Prostate gland (tissue), 2 donors: ENCODE measurements at places on chromosomes 11 and 22. TPM values are rescaled to one million over a fixed set of nuclear protein-coding genes. Genes with fewer than 3 reads are reported as not detected.

DNA sequence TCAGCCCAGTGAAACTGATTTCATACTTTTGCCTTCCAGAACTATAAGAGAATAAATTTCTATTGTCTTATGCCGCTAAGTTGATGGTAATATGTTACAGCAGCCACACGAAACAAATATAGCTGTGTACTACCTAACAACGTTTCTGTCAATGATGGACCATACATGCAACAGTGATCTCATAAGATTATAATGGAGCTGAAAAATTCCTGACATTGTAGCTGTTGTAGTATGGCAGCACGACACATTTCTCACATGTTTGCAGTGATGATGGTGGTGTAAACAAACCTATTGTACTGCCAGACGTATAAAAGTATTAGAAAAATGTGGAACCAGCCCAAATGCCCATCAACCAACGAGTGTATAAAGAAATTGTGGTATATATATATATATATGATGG, 5.8 kb upstream of the SLC5A1 start:
- H3K27ac ChIP-seq = no peak overlapping the region
- H3K27me3 ChIP-seq = no peaks in the 10 kb centered on the region
- no peak for DNase-seq
- no peak overlapping the region for H3K4me3 ChIP-seq
- H3K36me3 ChIP-seq = no peaks in the 10 kb centered on the region

- H3K4me1 ChIP-seq = peaks cover 6% of the 10 kb centered on the region
- no peaks in the 10 kb centered on the region for H3K36me3 ChIP-seq
- no peaks in the 10 kb centered on the region for H3K27me3 ChIP-seq
- H3K4me3 ChIP-seq = no peak overlapping the region
These were observed 29.7 kb upstream of the SHISAL1 start for GRCh38 chr22:44342347-44342956.

DNA sequence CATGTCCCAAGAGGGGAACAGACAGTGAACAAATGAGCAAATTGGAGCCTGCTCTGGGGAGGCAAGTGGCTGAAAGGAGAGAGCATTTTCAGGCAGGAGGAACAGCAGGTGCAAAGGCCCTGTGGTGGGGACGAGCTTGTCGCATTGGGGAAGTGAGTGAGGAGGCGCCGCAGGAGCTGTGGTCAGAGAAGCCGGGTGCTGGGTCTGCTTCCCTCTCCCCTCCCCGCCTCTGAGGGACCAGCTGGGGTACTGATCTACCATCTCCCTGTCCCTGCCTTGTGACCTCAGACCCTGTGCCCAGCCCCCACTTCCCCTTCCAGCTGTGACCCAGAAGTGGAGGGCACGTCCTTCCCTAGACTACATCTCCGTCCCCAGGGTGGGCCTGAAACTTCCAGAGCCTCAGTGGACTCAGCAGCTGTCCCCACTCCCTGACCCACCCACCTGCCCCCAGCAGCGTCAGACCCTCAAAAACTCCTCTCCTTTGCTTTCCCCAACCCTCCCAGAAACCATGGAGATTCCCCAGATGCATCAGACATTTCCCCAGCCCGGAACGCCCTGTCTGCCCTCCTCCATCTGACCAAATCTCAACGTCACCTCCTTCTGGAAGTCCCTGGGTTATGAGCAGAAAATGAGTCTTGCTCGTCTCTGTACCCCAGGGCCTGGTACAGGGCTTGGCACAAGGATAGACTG, 19.7 kb upstream of the PDGFB start:
- no peak for DNase-seq
- H3K27me3 ChIP-seq = no peaks in the 10 kb centered on the region
- no peak overlapping the region for H3K4me3 ChIP-seq
- no peaks in the 10 kb centered on the region for H3K4me1 ChIP-seq

DNA sequence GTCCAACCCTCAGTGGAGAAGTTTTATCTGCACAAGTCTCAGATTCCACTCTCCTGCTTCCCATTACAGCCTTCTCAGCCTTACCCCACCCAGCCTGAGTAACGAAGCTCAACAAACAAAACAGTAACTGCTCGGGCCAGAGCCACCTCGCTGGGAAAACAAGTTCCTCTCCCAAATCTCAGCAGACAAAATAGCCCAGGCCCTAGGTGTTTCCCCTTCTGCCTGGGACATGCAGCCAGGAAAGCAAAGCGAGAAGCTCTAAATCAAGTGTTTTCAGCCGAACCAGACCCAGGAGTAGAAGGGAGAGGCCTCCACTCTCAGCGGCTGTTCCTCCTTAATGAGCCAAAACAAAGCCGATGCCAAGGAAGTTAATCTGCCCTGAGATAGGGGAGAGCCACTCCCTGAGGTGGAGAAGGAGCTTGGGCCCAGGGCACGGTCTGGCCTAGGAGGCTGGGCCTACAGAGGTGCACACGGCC, 44.0 kb downstream of the LIF start:
- H3K36me3 ChIP-seq = no peaks in the 10 kb centered on the region
- H3K27me3 ChIP-seq = no peaks in the 10 kb centered on the region
- H3K4me3 ChIP-seq = no peak overlapping the region
- DNase-seq = peak; percentile 81
- H3K4me1 ChIP-seq = peaks cover 4% of the 10 kb centered on the region

DNA sequence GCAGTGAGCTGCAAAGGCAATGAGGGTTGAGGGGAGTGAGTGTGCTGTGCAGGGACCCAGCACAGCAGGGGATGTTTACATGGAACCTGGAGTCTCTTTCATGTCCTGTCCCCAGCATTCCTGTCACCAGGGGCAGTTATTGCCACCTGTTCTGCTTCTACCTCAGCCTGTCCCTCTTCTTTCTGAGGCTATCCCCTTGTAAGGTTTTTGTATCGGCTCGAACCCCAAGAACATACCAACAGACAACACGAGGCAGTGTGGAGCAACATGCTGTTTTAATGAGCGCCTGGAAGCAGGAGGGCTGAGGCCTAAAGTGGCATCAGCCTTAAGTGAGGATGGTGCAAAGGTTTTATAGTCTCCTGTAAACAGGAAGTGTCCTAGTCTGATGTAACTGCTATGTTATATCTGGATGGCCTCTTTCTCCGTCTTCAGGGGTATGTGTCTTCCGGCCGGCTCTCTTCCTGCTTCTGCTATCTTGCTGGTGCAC, 3.9 kb downstream of the SCGB2A2 start:
- no peaks in the 10 kb centered on the region for H3K4me1 ChIP-seq
- no peak for DNase-seq

GRCh38 chr11:34339149-34340064, 18.4 kb downstream of the ABTB2 start:
- no peaks in the 10 kb centered on the region for H3K4me1 ChIP-seq
- no peaks in the 10 kb centered on the region for H3K36me3 ChIP-seq
- DNase-seq = no peak
- no peak overlapping the region for H3K27ac ChIP-seq

DNA sequence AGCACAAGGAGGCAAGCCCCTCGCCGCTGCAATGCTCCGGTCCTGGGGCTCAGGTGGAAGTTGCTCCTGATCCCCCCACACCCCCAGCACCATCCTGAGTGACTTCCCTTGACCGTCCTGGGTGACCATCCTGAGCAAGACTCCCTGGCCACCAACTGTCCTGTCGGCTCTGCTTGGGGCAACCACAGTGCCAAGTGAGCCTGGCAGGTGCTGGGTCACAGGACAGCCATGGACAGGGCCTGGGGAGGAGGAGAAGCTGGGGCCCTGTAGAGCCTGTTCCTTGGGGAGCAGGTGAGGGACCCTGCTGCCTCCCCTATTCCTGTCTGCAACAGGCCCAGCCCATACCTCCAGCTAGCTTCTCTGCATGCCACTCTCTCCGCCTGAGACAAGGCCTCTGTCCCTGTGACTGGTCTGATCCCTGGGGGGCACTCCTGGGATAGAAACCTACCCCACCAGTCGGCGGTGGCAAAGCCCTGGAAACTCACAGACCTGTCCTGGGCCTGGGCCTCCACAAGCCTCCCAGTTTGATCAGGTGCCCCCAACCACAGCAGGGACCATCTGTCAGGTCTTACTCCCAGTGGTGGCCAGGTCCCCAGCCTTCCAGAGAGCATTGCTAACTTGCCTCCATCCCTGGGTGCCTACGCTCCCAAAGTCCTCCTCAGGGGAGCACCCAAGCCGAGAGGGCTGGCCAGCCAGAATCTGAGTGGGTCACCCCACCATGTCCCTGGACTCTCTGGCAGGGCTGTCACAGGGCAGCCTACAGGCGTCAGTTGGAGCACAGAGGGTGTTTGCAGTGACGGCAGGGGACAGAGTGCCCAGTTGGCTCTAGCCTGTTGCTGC, 68.7 kb upstream of the WNT7B start:
- DNase-seq = no peak
- H3K36me3 ChIP-seq = no peaks in the 10 kb centered on the region
- no peaks in the 10 kb centered on the region for H3K27me3 ChIP-seq

DNA sequence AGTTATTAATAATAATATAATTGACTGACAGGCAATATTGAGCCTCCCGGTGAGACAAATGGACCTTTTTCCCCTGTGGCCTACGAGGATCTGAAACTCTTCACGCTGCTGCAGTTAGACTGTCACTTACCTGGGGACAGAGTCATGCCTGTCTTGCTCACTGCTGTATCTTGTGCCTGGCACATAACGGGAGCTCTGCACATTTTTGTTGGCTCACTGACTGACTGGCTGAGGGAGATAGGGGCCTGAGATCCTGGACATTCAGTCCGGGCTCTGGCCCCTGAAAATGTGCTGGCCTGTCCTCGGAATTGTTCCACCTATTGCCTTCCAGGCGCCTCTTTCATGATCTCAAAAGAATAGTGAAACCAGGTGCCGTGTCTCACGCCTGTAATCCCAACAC, 743 bp upstream of the CD3D start:
- H3K4me3 ChIP-seq = no peak overlapping the region
- DNase-seq = no peak
- no peaks in the 10 kb centered on the region for H3K4me1 ChIP-seq
- no peaks in the 10 kb centered on the region for H3K36me3 ChIP-seq
- no peak overlapping the region for H3K27ac ChIP-seq

- no peak for DNase-seq
- no peaks in the 10 kb centered on the region for H3K4me1 ChIP-seq
- H3K27ac ChIP-seq = no peak overlapping the region
These were observed 48.5 kb downstream of the WT1 start for GRCh38 chr11:32386770-32387377.

- H3K27ac ChIP-seq = no peak overlapping the region
- no peaks in the 10 kb centered on the region for H3K27me3 ChIP-seq
- H3K36me3 ChIP-seq = no peaks in the 10 kb centered on the region
These were observed 3.7 kb downstream of the SMIM35 start for GRCh38 chr11:118082880-118083552.

GRCh38 chr11:44971185-44971584, 20.5 kb upstream of the TP53I11 start:
- H3K4me3 ChIP-seq = no peak overlapping the region
- no peaks in the 10 kb centered on the region for H3K27me3 ChIP-seq
- H3K4me1 ChIP-seq = no peaks in the 10 kb centered on the region
- H3K36me3 ChIP-seq = no peaks in the 10 kb centered on the region

DNA sequence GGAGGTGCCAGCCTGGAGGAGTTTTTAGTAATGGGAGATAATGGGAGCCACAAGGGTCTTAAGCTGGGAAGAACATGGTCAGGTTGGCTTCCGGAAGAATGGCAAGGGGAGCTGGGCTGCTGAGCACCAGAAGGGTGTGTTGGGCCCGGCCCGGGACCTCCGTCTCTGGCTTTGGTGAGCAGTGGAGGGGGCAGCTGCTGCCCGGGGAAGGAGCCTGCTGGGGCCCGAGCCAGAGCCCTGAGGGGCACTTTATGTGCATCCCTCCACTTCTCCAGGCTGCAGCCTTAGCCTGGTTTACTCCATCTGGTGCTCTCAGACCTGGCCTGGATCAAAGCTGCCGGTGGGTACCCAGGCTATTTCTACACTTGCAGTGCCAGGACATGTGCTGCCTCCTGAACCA, 8.7 kb upstream of the NPAS4 start:
- H3K27me3 ChIP-seq = peaks cover 4% of the 10 kb centered on the region
- DNase-seq = no peak
- H3K36me3 ChIP-seq = no peaks in the 10 kb centered on the region
- no peak overlapping the region for H3K4me3 ChIP-seq
- H3K27ac ChIP-seq = no peak overlapping the region
- H3K4me1 ChIP-seq = no peaks in the 10 kb centered on the region

GRCh38 chr11:126224647-126225294, 13.2 kb downstream of the FAM118B start:
- H3K4me1 ChIP-seq = peaks cover 3% of the 10 kb centered on the region
- no peaks in the 10 kb centered on the region for H3K27me3 ChIP-seq
- H3K27ac ChIP-seq = no peak overlapping the region
- no peak overlapping the region for H3K4me3 ChIP-seq
- H3K36me3 ChIP-seq = no peaks in the 10 kb centered on the region

- no peaks in the 10 kb centered on the region for H3K36me3 ChIP-seq
- no peak overlapping the region for H3K4me3 ChIP-seq
- no peaks in the 10 kb centered on the region for H3K4me1 ChIP-seq
- H3K27ac ChIP-seq = no peak overlapping the region
These were observed 244.2 kb downstream of the ETS1 start for GRCh38 chr11:128343135-128343514.

DNA sequence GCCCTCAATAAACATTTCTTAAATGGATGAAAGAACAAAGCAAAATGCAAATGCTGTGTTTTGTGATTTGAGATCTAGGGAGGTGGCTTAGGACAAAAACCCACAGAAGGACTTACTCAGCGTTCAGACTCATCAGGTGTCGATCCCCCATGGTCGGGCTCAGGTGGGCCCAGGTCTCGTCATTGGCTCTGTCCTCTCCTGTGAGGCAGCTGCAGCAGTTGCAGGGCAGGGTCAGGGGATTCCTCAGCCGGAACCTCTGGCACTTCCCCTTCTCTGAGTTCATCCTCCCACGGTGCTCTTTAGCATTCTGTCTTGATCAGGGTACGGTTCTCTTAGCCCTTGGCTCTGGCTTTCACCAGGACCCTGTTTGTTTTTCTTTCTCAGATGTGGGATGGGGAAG, 14.0 kb upstream of the ACR start:
- no peaks in the 10 kb centered on the region for H3K36me3 ChIP-seq
- no peak overlapping the region for H3K4me3 ChIP-seq
- no peak for DNase-seq
- no peak overlapping the region for H3K27ac ChIP-seq

DNA sequence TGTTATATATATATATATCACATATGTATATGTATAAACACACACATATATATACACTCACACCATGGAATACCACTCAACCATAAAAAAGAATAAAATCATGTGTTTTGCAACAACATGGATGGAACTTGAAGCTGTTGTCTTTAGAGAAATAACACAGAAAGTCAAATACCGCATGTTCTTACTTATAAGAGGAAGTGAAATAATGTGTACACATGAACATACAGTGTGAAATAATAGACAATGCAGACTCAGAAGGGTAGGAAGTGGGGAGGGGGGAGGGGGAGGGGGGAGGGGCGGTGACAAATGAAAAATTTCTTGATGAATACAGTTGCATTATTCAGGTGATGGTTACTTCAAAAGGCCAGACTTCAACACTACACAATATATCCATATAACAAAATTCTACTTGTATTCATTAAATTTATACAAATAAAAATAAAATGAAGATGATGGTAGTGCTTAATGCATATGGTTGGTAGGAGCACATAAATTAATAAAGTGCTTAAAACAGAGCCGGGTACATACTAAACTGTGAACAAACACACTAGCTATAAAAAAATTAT, 5.8 kb upstream of the OR5B2 start:
- H3K36me3 ChIP-seq = no peaks in the 10 kb centered on the region
- no peak for DNase-seq
- H3K4me1 ChIP-seq = no peaks in the 10 kb centered on the region
- no peak overlapping the region for H3K4me3 ChIP-seq
- no peaks in the 10 kb centered on the region for H3K27me3 ChIP-seq
- no peak overlapping the region for H3K27ac ChIP-seq

- no peak for DNase-seq
- no peak overlapping the region for H3K4me3 ChIP-seq
- no peaks in the 10 kb centered on the region for H3K4me1 ChIP-seq
These were observed 329.9 kb downstream of the FAM181B start for GRCh38 chr11:82403640-82404305.

The LGALS12 gene
- not detected for total RNA-seq

The RPUSD4 gene
- 13.0 TPM for total RNA-seq

The OR5P2 gene
- 0.91 TPM for total RNA-seq

The SERHL2 gene
- total RNA-seq = 10.2 TPM

The MS4A3 gene
- not detected for total RNA-seq

The ARVCF gene
- 39.6 TPM for total RNA-seq
